ENCODE measurements at places on chromosomes 1 and 21.

DNA sequence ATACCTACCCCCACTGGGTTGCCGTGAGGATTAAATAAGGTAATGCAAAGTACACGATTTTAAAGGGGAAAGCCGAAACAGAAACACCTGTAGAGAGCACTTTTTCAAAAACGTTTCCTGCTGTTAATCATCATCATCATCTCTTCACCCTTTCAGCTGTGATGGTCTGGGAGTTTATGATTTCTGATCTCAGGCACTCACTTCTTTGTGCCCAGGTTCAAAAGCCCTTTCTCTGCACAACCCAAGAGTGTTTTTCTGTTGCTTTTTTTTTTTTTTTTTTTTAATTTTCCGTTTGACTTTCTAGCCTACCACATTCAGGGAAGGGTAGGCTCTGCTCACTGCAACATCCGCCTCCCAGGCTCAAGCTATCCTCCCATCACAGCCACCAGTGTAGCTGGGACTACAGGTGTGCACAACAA is 936 bp upstream of the UBXN11 start:
- no peak for DNase-seq

DNA sequence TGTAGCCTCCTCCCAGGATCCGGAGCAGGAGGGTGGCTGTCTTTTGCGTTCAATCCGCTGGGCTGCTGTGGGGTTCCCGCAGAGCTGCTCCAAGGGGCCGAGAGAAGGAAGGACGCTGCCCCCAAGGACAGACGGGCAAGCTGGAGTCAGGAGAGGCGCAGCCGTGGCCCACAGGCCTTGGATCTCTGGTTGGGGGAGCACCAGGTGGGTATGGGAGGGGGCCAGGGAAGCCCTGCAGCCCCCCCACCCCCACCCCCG is 15.9 kb upstream of the SKI start:
- no peak for DNase-seq

GRCh38 chr1:50129201-50129600 is 20.5 kb downstream of the ELAVL4 start:
- no peak for DNase-seq

GRCh38 chr1:66275601-66276023 is 258.3 kb upstream of the SGIP1 start:
- DNase-seq, result no peak
